Breast epithelium (tissue), 4 donors: ENCODE measurements at places on chromosomes 3 and 15.

- DNase-seq = no peak
These were observed 48.5 kb upstream of the PEX5L start for GRCh38 chr3:180085122-180085710.

DNA sequence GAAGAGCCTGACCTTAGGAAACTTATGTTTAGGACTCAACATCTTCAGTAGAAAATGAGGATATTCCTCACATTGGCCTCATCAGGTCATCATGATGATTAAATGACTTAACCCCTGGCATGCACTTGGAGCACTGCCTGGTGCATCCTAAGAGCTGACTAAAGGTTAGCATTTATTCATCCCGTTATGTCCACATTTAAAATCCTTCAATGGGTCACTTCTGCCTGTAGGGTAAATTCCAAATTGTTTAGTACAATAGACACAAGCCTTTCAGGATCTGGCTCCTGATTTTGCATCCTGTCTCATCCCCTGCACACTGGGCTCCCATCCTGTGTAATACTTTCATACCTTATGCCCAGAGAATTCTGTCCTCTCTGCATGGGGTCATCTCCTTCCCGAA, 195.2 kb upstream of the MCTP2 start:
- no peak for DNase-seq

GRCh38 chr15:66151809-66152208, 101.7 kb downstream of the MEGF11 start:
- DNase-seq = no peak

GRCh38 chr3:40585381-40586016, 60.7 kb downstream of the ZNF621 start:
- DNase-seq = no peak

GRCh38 chr3:152039887-152040286, 166.4 kb downstream of the SUCNR1 start:
- no peak for DNase-seq

GRCh38 chr3:14614189-14614588, 37.4 kb upstream of the CCDC174 start:
- no peak for DNase-seq

- no peak for DNase-seq
These were observed 53.5 kb downstream of the BSN start for GRCh38 chr3:49607796-49608195.

DNA sequence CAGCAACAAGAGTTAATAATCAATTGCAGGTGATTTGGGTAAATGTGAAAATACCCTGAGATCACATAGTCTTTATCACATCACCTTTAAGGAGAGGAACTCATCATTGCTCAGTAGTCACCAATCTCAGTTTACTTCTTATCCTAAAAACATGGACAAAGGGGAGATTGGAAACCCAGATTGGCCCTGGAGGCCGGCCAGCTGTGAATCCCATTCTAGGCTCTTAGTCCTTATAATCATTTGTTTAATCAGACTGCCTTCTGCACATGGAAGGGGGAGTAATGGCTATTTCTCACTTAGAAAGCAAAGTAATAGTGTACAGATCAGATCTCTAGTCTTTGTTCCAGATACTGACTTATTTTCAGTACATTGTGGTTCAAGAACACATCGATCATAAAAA, 37.2 kb upstream of the CPB1 start:
- DNase-seq = no peak

- no peak for DNase-seq
These were observed 27.1 kb upstream of the SLC30A4 start for GRCh38 chr15:45549541-45550220.

DNA sequence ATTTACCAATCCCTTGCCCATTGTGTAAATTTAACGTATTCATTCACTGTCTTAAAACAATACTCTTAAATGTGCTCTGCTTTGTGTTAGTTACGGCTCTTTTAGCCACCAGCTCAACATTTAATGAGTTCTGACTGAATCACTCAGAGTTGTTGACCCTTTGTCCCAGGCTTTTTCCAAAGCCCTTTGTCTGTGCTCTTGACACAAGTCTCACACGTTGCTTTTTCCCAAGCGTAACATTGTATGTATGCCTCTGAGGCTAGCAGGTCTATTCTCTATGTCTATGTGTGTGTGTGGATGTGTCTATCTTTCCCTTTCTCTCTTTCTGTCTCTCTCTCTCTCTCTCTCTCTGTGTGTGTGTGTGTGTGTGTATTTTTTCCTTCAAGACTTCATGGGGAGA, 435.4 kb upstream of the GOLIM4 start:
- DNase-seq = no peak

GRCh38 chr15:69816522-69816921, 281.2 kb downstream of the TLE3 start:
- DNase-seq = no peak

GRCh38 chr3:44359146-44359751, 20.7 kb downstream of the TCAIM start:
- no peak for DNase-seq

DNA sequence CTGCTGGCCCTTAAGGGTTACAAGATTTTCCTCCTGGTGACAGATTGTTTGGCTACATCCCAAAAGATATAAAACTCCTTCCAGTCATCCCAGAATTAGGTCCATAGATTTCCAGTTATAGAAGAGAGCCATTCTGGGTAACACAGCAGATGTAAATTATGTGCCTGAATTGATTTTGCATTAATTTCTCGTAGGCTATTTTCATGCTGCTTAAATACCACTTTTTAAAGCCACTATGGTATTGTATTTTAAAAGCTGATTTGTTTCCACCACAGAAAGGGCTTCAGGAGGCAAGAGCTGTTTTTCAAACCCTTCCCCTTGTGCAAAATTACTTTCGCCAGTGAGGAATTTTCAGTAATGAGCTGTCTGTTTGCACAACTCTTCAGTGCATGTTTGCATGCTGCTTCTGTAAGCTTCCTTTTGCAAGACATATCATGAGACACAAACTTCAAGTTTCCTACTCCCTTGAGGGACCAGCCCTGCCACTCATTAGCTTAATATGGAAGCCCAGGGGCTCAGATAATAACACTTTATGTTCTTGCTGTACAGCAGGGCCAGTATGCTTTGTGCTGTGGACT, 105.4 kb upstream of the TNIK start:
- DNase-seq = no peak
